Mammary epithelial cell (primary cell): ENCODE measurements at places on chromosomes 7 and 10.

- DNase-seq, result peak; percentile 12
These were observed 64.3 kb downstream of the MYL10 start for GRCh38 chr7:101564778-101565211.

- no peak for DNase-seq
These were observed 11.8 kb downstream of the CHST15 start for GRCh38 chr10:124081547-124082140.

GRCh38 chr10:125329056-125329455 is 168.7 kb upstream of the CTBP2 start:
- DNase-seq, result no peak

- DNase-seq, result no peak
These were observed 135.1 kb upstream of the GHITM start for GRCh38 chr10:84004221-84004620.

GRCh38 chr7:143299840-143300239 is 11.7 kb downstream of the CASP2 start:
- no peak for DNase-seq

- no peak for DNase-seq
These were observed 67.9 kb upstream of the KCND2 start for GRCh38 chr7:120205101-120205500.

- no peak for DNase-seq
These were observed 330.8 kb downstream of the DPP6 start for GRCh38 chr7:154383045-154383444.

DNA sequence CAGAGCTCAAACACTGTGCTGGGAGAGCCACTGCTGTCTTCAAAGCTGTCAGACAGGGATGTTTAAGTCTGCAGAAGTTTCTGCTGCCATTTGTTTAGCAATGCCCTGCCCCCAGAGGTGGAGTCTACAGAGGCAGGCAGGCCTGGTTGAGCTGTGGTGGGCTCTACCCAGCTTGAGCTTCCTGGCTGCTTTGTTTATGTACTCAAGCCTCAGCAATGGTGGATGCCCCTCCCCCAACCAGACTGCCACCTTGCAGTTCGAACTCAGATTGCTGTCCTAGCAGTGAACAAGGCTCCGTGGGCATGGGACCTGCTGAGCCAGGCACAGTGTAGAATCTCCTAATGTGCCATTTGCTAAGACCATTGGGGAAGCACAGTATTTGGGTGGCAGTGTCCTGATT is 4.6 kb upstream of the CYP2C19 start:
- DNase-seq, result no peak

GRCh38 chr10:59268460-59268859 is 92.0 kb downstream of the PHYHIPL start:
- DNase-seq, result no peak

GRCh38 chr7:2698581-2699288 is 10.7 kb downstream of the AMZ1 start:
- no peak for DNase-seq

DNA sequence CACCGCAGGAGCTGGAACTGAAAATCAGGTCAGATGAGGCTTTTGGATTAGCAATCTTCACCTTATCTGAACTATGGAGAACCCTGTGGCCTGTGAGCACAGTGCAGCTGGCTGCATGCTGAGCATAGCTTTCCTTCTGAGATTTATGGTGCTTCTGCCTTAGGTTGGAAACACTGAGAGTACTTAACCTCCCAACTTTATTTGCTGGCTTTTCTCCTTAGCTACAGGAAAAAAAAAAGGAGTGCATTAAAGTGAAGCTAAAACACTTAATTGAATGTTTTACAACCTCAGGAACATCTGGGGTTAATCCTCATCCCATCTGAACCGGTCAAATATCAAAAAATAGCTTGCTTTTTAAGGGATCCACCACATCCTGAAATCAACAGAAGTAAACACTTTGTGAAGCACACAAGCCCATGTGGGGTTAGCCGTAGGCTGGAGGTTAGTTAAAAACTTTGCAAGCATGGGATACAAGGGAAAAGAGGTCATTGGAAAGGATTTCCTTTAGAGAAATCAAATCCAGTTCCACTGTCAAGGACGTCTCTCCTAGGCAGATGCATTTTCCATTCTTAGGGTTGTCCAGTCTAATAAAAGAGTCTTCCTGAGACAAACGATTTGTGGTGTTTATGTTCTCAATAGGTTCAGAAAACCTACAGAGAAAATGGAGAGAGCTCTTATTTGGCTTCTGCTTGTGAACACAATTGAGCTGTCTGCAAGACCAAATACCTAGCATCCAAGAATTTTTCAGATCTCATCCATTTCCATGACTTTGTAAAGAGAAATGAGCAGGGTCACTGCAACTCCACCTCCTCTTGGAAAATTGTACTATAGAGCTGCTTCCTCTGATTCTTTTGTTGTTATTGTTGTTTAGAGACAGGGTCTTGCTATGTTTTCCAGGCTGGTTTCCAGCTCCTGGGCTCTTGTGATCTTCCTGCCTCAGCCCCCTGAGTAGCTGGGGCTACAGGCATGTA is 470.4 kb upstream of the IGFBP3 start:
- DNase-seq, result no peak

GRCh38 chr7:136064627-136065237 is 87.6 kb upstream of the MTPN start:
- no peak for DNase-seq

- DNase-seq, result no peak
These were observed 181.3 kb upstream of the FZD1 start for GRCh38 chr7:91082852-91083495.

DNA sequence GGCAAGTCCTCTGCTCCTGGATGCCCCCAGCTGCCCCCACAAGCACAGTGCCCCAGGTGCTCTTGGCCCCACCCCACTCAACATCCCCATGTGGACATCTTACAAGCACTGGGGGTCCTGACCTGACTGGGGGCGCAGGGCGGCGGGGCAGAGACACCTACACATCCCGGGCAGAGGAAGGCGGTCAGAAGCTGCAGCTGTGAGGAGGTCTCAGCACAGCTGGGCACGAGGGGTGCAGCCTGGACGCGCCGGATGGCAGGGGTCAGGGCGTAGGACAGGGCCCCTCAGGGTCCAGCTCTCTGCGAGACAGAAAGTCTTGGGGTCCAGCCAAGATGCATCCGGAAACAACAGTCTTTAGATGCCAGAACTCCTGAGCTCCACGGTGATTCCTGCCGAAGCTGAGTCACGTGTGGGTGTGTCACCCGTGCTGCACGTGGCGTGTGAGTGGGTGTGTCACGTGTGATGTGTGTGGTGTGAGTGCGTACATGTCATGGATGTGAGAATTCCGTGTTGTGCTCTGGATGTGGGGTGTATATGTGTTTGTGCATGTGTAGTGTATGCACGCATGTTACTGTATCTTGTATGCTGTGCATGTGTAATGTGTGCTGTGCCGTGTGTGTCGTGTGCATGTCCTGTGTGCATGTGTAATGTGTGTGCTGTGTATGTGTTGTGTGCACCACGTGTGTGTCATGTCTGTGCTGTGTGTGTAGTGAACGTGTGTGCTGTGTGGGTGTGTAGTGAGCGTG is 5.1 kb downstream of the VENTX start:
- no peak for DNase-seq

- no peak for DNase-seq
These were observed 28.9 kb downstream of the GNA12 start for GRCh38 chr7:2814946-2815874.

- DNase-seq, result no peak
These were observed 300.0 kb downstream of the PLXNA4 start for GRCh38 chr7:132276234-132276630.

- no peak for DNase-seq
These were observed 15.7 kb downstream of the PRKCQ start for GRCh38 chr10:6564367-6564766.

- no peak for DNase-seq
These were observed 18.7 kb downstream of the HSPA12A start for GRCh38 chr10:116723428-116724281.

- no peak for DNase-seq
These were observed 35.4 kb upstream of the MKLN1 start for GRCh38 chr7:131292141-131292905.

DNA sequence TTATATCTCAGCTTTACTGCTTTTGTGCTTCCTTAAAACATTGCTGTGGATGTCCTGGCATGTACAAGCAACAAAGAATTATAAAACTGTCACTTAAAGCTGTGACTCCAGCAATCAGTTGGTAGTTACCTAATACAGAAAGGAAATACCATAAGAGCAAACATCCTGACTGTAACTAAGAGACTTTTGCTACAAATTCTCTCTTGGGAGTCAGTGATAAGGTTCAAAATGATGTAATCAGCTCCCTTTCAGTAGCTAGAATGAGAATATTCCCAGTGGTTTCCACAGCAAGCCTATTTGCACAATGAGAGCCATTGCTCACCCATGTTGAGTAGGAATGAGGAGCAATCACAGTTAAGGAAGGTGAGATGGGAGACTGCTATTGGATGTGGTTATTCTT is 7.6 kb downstream of the PNLIPRP1 start:
- no peak for DNase-seq

GRCh38 chr10:109976681-109977080 is 31.1 kb upstream of the ADD3 start:
- no peak for DNase-seq

GRCh38 chr7:121510858-121511482 is 114.9 kb upstream of the FAM3C start:
- DNase-seq, result no peak

DNA sequence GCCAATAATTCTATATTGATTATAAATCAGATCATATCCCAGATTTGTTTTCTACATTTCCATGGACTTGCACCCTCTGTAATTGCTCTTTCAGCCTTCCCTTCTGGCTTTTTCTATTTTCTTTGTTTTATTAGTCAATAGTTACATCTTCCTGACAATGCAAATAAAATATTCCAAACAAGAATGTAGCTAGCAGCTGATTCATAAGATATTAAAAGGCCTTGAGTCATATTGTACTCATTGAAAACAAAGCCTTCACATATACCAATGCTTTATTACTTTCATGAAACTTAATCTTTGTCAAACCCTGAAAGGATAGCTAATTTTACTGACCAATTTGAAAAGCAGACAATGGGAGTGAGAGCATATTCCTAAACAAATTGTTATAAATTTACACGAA is 10.7 kb upstream of the SFMBT2 start:
- DNase-seq, result peak; percentile 31

- peak; percentile 39 for DNase-seq
These were observed 108.9 kb upstream of the GATA3 start for GRCh38 chr10:7945469-7946187.

- DNase-seq, result no peak
These were observed 38.3 kb upstream of the BTBD16 start for GRCh38 chr10:122232769-122233168.

DNA sequence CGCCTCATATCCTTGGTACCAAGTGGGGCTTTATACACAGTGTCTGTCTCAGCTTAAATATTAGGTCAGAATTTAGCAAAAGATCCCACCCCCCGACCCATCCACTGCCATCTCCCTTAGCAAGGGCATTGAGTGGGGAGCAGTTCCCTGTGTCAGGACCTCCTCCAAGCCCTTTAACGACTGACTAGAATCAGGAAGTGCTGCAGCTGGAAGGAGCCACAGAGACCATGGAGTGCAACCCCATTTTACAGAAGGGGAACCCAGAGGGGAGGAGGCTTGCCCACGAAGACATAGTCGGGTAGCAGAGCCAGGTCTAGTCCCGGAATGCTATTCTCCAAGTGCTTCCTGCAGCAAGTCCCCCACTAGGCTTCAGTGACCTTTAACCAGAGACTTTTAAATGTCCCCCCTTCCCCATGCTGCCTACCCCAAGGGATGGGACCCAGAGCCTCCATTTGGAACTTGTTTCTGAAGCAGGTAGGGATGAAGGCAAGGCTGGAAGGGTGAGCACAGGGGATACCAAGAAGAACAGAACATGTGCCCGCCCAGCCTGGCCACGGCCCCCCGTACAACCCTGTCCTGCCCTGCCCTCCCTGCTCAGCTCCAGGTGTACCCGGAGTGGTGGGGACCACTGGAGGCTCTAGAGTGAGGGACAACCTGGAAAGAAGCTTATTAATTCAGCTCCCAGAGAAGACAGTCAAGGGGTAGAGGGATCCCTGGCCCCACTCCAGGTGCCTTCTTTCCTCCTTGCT is 41.3 kb downstream of the C10orf105 start:
- DNase-seq, result no peak

- DNase-seq, result no peak
These were observed 150.3 kb upstream of the HABP2 start for GRCh38 chr10:113402602-113403001.

DNA sequence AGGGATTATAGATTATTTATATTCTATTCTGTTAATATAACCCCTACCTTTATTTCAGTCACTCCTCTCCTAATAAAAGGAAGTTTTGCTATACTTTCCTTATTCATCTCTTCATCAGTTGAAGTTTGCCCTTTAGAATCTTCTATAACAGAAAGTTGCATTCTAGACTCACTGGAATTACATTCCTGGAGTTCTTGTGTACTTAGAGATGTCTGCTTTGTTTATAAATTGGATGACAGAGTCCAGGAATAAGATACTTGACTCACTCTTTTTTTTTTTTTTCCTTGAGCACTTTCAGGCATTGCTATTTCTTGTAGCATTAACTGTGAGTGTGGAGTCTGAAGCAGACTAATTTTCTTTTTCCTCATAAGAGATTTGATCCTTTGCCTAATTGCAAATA is 640.8 kb downstream of the XPNPEP1 start:
- DNase-seq, result no peak

- peak; percentile 76 for DNase-seq
These were observed at the start of gene HSPA12A for GRCh38 chr10:116742367-116743265. TSS of gene HSPA12A (minus strand) at chr10:116742566. CDS start at chr10:116742469, 97 bp downstream.

DNA sequence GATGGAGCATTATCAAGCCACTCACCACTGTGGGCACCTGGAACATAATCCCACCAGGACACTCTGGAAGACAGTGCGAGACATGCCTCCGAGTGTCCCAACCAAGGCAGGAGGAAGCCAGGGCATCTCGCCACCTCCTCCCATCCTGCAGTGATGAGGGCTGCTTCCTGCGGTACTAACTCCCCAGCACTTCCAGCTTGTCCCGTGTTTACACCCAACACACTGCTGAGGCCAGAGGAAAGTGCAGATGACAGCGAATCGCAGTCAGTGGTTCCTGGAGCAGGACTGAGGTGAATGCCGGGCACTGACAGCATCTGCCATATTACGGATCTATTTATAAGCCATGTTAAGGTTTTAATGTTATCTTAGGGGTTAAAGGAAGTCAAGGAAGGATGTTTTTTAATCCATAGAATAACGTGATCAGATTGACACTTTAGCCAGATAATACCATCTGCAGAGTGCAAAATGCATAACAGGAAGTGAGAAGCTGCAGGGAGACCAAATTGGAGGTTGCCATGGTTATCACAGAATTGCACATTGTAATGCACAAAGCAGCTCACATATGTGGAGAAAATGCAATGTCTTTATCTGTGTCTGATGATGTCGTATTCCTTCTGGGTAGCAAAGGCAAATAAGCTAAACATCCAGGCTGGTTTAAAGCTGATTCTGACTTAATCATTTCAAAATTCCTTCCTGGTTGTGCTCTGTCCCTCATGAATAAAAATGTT is 314.1 kb upstream of the C7orf33 start:
- DNase-seq, result no peak

DNA sequence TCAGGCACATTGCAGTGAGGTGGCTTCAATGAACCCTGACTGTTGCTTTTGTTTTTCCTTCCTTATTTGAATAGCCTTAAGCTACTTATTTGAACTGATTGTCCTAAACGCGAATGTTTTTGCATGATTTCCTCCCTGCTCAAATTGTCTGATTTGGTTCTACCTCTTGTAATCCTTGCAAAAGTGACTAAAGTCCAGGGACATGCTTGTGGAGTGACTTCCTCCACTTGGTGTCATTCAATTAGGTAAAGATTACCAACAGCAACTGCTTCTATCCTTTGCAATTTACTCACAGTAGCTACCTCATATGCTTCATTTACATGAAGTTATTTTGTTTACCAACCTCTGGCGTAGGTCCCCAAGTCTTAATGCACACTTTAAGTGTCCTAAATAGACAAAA is 295.9 kb upstream of the TMEM229A start:
- DNase-seq, result no peak
